ENCODE measurements at places on chromosomes 2 and 18.

DNA sequence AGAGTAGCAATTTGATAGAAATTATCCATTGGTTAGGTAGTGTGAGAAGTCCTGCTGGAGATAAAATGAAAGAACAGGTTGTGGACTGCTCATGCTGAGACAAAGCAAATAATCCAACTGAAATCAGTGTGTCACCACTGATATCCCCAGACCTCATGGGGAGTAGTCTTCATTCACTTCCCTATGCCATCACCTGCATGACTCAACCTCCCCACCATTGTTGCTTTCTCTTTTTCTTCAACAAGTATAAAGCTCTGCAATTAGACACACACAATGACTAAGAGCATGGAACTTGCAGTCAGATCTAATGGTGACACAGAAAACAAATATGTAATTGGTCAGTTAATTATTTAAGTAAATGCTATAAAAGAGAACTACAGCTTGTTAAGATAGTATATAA lies 475.3 kb downstream of the RIT2 start:
- no peak for DNase-seq

GRCh38 chr2:182182436-182182835 lies 196.8 kb downstream of the PPP1R1C start:
- DNase-seq = no peak

DNA sequence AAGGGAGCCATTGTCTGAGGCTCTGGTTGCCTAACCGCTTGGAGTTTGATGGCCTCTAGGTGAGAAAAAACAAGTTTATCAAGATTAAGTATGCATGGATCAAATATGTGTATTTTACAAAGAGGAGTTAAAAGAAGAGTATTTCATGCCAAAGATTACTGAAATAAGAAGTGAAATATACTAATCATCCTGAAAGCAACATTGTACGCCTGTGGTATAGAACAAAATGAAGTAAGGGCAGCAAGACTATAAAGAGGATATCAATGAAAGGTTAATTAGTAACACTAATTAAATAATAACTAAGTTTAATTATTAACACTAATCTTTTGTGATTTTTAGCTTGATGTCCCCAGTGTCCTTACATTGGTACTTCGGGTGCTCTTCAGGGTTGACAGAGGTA lies 276.7 kb downstream of the CALCRL start:
- no peak for DNase-seq

DNA sequence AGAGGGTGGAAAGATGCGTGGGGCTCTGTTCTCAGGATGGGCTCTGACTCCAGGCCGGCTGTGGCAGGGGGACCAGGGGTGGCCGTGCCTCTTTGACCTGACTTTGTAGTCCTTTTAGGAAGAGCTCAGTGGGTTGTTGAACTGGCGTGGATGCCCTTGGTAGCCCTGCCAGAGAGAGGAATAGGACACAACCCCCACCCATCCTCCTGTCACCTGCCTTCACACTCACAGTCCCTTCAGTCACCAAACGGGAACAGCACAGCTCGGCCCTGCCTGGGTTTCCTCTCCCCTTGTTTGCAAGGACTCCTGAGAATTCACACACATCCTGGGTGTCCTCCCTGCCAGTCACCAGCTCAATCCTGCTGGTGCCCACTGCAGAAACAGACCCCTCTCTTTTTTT lies 20.1 kb upstream of the MRPL33 start:
- no peak for DNase-seq

GRCh38 chr2:72612614-72613160 lies 213.1 kb downstream of the EXOC6B start:
- no peak for DNase-seq

DNA sequence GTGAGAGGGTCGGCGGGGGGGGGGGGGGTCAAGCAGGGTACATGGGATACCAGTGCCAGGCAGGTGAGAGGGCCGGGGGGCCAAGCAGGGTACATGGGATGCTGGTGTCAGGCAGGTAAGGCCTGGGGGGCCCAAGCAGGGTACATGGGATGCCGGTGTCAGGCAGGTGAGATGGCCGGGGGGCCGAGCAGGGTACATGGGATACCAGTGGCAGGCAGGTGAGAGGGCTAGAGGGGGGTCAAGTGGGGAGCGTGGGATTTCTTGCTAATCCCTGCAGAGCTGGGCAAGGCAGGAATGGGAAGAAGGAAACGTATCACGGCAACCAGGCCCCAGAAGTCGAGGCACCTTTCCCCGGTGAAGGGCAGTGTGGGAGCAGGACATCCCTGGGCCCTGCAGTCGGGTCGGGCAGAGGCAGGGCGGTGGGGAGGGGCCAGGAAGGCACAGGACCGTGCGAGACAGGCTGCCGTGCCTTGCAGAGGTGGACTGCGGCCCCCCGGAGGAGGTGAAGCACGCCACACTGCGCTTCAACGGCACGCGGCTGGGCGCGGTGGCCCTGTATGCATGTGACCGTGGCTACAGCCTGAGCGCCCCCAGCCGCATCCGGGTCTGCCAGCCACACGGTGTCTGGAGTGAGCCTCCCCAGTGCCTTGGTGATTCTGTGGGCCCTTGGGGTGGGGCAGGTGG lies 49.3 kb downstream of the MTERF4 start:
- DNase-seq = no peak

Measured in activated naive CD4-positive, alpha-beta T cell (primary cell).